ENCODE measurements at places on chromosomes 2 and 18.

DNA sequence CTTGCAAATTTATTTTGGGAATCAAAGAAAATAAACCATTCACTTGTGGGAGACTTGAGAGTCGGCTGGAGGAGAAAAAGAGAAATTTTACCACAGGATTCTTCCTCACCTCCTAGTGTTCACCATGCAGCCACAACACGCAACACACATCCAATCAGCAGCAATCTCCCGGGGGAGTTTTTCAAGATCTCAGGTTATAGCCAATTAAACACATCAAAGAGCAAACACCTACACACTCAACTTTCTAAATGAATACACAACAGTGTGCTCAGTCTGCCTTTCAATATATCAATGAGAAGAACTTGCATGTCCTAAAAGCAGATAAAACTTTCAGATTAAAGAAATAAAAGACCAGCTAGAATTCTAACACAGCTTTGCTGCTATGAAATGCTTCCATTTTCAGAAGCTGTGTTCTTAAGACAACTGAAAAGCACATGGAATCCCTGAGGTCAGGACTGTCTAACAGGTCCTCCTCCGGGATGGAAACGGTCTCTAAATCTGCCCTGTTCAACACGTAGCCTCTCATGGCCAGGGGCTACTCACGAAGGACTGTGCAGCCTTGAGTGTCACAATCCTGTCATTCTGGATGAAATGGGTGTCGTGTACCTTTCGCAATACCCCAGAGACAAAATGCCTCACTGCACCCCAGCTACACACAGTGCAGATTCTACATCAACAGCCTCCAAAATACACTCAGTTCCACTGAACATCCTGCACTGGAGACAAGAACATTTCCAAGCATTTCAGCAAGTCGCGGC is 84.2 kb downstream of the ZNF516 start:
- DNase-seq: no peak

DNA sequence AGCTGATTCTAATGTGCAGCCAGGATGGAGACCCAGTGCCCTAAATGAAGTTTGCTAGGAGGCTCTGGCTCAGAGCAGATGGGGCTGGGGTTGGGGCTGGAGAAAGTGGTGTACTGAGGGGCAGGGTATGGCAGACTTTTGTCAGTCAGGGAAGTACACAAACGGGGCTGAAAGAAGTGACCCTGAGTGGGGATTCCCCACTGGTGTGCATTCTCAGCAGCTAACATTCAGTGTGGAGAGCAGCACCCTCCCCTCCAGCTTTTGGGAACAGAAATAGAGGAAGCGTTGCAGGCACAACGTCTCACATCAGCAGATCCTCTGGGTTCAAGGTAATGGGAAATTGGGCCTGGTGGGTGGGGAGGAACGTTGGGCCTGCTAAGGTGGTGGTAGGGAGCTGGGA is 89.1 kb upstream of the GCFC2 start:
- no peak for DNase-seq

DNA sequence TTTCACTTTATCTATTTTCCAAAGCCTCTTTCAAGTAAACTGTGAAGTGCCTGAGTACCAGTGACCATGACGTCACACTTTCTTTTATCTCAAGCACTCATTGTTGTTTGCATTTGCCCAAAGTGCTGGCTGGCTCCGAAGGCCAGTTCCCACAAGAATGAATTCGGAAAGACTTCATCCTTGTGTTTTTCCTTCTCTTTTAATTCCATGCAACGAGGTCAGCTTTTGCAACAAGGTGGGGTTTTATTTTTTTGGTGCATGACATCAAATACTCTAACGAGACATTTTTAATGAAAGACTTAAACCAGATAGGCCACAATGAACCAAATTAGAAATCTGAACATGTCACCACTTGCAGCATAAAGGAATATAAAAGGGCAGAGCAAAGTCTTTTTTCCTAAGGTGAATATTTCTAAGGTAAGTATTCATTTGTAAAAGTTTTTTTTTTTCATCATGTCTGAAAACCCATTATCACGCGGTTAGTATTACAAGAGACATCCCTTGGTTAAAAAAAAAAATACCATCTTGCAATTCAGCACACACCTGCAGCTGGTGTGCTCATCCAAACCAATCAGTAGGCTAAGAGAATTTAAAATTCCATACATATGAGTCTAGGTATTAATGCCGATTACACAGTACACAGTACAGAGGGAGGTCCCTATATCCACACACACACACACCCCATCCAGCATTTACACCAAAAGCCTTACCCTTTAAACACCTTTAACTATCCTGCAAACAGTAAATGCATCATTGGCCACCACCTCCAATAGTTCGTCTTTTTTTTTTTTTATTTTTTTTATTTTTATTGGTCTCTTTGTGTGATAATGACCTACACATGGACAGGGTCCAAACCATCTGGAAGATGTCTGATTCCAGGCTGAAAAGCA is 2.3 kb downstream of the ARL4C start:
- no peak for DNase-seq

DNA sequence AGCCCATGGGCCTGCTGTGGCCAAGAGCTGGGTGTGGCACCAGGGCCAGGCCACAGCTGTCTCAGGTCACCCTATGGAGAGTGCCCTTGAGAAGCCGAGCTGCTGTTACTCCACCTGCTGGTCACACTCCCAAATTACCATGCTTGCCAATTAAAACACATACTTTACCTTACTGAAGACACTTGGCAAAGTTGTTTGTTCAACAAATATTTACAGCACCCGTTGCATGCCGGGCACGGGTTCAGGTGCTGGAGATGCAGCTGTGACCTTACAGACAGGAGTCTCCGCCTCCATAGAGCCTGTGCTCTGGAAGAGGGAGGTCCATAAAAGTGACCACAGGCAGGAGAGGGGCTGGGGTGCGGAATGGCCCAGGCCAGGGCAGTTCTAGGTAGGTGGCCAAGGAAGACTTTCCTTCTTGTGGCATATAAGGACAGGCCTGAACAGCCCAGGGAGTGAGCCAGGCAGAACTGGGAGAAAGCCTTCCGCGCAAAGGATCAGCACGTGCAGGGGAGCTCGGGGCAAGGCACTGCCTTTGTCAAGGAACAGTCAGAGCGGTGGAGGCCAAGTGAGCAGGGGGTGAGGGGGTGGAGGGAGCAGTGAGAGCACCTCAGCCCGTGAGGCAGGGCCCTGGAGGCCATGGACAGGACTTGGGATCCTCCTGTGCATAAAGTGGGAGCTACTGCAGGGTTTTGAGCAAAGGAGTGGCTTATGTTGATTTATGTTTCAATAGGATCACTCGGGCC is 23.6 kb upstream of the RBM44 start:
- DNase-seq: no peak

- no peak for DNase-seq
Measured at GRCh38 chr2:83069724-83070123, 1389.4 kb downstream of the SUCLG1 start.

GRCh38 chr2:18903750-18904149 is 314.4 kb upstream of the NT5C1B start:
- DNase-seq: no peak

GRCh38 chr18:32661486-32662299 is 111.1 kb downstream of the KLHL14 start:
- no peak for DNase-seq

DNA sequence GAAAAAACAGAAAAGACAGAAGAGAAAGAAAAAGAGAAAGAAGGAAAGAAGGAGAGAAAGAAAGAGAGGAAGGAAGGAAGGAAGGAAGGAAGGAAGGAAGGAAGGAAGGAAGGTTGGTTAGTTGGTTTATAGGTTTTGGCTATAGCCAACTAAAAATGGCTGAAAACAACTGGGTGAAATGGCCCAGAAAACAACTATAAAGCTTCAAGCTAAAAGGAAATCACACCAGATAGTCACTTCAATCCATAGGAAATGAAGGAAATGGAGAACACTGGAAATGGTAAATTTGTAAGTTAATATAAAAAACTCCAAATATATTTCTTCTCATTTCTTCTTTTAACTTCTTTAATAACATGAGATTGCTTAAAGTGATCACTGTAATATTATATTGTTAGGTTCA is 118.5 kb downstream of the FBXO15 start:
- no peak for DNase-seq

GRCh38 chr2:159976527-159977160 is 85.8 kb downstream of the PLA2R1 start:
- no peak for DNase-seq

DNA sequence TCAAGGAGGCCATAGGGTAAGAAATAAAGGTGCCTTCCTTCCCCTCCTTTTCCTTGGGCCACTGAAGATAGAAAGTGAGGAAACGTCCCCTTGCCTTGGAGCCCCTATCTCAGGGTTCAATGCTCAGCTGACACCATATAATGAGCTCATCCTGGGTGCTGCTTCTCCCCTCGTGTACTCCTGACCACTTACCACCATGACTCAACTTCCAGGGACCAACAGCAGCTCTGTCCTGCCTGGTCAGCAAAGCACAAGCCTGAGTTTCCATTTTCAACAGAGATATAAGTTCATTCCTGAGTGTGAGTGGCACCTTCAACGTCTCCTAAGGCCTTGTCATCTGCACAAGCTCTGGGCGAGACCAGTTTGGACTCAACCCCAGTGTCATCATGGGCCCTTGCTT is 151.2 kb downstream of the CAPN13 start:
- DNase-seq: no peak

GRCh38 chr2:197515315-197515738 is 539 bp upstream of the MOB4 start:
- DNase-seq: no peak

GRCh38 chr2:176227874-176228273 is 39.4 kb downstream of the HOXD1 start:
- DNase-seq: no peak

DNA sequence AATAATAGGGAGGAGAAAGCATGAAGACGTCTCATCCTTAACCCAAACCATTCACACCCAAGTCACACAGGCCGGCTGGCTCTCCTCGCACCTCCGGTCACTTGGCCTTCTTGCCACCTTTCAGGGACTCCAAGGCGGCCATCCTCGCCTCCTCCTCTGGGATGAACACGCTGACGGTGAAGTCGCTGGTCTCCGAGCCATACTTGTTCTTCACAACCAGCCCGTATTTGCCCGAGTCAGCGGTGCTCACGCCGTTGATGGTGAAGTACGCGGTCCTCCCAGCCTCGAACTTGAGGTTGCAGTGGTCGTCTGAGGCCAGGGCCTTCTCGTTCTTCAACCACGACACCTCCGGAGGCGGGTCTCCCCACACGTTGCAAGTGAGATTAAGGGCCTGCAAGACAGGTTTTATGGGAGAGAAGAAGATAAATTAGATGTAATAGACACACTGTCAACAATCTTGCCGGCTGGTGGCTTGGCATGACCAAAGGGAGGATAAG is 54.3 kb upstream of the LPIN2 start:
- no peak for DNase-seq

- DNase-seq: no peak
Measured at GRCh38 chr2:149050188-149050587, 11.7 kb downstream of the LYPD6B start.

DNA sequence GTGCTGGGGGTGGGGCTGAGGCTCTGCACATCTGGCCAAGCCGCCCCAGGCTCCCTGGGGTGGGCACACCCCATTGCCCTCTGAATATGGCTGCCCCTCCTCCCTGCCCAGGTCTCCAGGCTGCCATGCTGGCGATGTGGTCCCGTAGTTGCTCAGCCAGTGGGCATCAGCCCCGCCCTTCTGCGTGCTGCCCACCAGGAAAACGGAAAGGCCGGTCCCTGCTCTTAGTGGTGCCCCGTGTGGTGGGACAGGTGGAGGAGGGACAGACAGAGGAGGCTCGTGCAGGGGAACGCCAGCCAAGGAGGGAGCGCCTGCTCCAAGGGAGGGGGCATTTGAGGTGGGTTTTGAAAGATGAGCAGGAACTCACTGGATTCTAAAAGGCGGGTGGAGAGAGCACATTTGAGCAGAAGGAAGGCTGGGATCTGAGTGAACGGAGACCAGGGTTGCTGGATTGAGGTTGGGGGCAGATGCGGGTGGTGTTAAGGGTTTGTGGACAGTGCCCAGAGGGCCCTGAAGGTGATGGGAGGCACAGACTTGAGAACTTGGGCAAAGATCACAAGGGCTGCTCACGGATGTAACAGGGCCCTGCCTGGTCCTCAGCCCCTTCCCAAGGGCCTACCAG is 6.7 kb upstream of the B3GNT7 start:
- DNase-seq: no peak

- DNase-seq: no peak
Measured at GRCh38 chr18:43914018-43914417, 636.7 kb upstream of the SYT4 start.

- DNase-seq: no peak
Measured at GRCh38 chr2:177584030-177584692, 191.6 kb downstream of the AGPS start.

GRCh38 chr2:138931284-138932256 is 151.4 kb upstream of the NXPH2 start:
- DNase-seq: no peak

GRCh38 chr2:209579230-209579749 is 155.4 kb downstream of the MAP2 start:
- no peak for DNase-seq

DNA sequence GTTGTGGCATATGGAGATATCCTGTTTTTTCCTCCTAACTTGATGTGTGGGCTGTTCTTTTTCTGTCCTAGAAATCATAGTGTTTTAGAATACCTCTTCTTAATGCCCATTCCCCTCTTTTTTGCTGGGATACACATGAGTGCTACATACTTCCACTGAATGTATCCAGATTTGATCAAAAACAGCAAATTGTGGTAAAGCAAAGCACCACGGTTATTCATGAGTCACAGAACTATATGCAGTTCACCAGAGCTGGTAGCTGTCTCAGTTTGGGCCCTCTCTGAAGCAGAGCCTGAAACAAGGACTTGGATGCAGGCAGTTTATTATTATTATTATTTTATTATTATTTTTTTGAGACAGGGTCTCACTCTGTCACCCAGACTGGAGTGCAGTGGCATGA is 69.9 kb upstream of the CTLA4 start:
- DNase-seq: no peak

DNA sequence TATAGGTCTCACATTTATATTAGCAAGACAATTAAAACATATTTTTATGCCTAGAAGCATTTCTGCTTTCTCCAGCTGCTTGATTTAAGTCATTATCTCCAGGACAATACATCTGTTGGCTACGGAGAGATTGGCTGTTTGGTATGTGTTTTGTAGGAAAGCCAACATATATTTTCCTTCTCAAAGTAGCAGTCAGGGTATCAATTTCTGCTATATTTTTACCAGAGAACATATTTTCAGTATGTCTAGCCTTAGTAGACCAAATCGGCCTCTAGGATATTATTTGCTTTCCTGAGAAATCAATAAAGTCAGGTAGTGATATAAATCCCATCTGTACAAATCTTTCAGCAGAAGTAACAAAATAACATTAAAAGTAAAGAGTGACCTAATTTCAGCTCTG is 150.0 kb upstream of the COL3A1 start:
- no peak for DNase-seq

GRCh38 chr2:136211701-136212100 is 93.8 kb upstream of the CXCR4 start:
- no peak for DNase-seq

GRCh38 chr2:51722311-51722710 is 690.4 kb upstream of the NRXN1 start:
- no peak for DNase-seq

DNA sequence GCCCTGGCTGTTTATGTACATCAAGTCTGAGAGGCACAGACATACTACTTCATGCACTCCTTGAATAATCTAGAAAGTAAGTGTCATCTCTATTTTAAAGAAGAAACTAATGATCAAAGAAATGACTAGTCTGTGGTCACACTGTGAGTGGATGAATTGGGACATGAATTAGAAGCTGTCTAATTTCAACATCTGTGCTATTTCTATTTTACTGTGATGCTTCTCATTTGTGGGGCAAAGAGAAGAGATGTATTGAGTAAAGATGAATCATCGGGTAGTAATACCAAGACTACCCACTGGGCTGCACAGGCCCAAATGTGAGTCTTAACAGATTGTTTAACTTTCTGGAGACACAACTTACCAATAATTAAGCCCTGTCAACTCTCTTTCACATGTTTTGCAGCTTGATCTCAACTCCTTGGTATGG is 42.4 kb upstream of the MTIF2 start:
- DNase-seq: no peak
